ENCODE measurements at places on chromosomes 2 and 18.

- no peaks in the 10 kb centered on the region for H3K27me3 ChIP-seq
- no peak for DNase-seq
- peak overlapping the region; percentile 82 for H3K27ac ChIP-seq
- H3K4me3 ChIP-seq, result no peak overlapping the region
- H3K4me1 ChIP-seq, result peaks cover 72% of the 10 kb centered on the region
- no peaks in the 10 kb centered on the region for H3K36me3 ChIP-seq
Observed at GRCh38 chr2:144503242-144503641, 16.7 kb downstream of the ZEB2 start.

DNA sequence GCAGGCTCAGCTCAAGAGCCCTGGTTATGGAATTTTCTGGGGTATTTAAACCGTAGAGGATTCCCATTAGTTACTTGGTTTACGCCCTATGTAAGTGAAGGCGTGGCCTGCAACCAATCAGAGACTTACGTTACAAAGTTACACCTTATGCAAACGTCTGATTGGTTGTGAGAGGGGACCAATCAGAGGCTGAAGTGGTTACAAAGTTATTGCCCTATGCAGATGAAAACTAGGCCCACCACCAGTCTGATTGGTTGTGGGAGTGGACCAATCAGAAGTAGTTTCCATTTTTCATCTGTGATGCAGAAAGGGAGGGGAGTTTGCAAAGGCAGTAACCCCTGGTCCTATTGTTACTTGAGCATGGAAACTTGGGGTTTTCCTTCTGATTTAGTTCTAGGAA, 49.1 kb downstream of the DLGAP1 start:
- H3K36me3 ChIP-seq, result no peaks in the 10 kb centered on the region
- no peak overlapping the region for H3K27ac ChIP-seq
- H3K4me1 ChIP-seq, result no peaks in the 10 kb centered on the region
- no peak overlapping the region for H3K4me3 ChIP-seq
- no peak for DNase-seq

DNA sequence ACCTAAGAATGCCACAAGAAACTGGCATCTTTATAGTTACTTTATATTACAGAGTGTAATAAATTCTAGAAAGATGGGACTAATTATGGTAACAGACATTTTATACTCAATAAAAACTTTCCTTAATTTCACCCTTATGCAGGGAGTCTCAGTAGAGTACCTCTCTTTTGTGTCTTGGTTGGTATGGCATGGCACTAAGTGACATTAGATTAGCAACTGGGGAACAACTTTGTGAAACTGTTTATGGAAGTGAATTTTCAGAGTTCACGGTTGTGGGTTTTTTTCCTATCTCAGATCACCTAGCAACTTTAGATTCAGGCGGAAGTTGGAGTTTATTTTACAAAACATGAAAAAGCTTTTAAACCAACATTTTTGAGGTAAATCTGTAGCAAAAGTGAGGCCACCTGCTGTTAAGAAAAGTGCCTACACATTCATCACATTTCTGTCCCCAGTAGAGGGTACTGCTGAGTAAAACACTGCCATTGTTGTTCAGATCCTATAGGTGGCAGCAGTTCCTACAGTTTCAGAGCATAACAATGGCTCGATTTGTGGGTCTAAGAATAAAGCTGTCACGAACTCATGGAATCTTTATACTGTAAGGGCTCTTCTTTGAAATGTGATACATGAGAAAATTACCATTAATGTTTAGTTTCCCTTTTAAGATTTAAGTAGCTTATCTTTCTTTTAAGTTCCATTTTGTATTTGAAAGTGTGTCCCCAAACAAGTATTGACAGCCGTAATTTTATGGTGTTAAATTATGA, 117.6 kb downstream of the CAMKMT start:
- H3K4me1 ChIP-seq, result no peaks in the 10 kb centered on the region
- no peaks in the 10 kb centered on the region for H3K27me3 ChIP-seq
- no peak overlapping the region for H3K27ac ChIP-seq
- no peaks in the 10 kb centered on the region for H3K36me3 ChIP-seq
- peak; percentile 83 for DNase-seq

DNA sequence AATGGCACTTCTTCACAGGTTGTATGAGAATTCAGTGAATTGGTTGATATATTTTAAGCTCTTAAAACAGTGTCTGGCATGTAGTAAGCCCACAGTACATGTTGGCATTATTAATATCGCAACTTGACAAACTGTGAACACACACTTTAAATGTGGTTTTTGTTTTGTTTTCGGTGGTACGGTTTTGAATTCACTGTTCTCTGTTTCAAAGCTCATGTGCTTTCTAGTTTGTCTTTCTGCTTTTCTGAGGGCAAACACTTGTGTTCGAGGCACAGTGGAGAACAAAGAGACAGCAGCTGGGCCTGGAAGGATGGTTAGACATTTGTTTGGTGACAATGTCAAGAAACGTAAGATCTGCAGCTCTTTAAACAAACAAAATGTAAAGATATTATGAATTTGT, 276.5 kb upstream of the MC4R start:
- H3K4me1 ChIP-seq, result no peaks in the 10 kb centered on the region
- no peak overlapping the region for H3K4me3 ChIP-seq
- no peak for DNase-seq
- H3K27me3 ChIP-seq, result no peaks in the 10 kb centered on the region
- H3K36me3 ChIP-seq, result no peaks in the 10 kb centered on the region

- no peak overlapping the region for H3K27ac ChIP-seq
- no peaks in the 10 kb centered on the region for H3K4me1 ChIP-seq
Observed at GRCh38 chr2:140348826-140349225, 1568.6 kb upstream of the NXPH2 start.

GRCh38 chr2:177188482-177189469, 23.8 kb upstream of the HNRNPA3 start:
- no peak overlapping the region for H3K4me3 ChIP-seq
- no peaks in the 10 kb centered on the region for H3K27me3 ChIP-seq
- DNase-seq, result no peak
- H3K27ac ChIP-seq, result peak overlapping the region; percentile 24

DNA sequence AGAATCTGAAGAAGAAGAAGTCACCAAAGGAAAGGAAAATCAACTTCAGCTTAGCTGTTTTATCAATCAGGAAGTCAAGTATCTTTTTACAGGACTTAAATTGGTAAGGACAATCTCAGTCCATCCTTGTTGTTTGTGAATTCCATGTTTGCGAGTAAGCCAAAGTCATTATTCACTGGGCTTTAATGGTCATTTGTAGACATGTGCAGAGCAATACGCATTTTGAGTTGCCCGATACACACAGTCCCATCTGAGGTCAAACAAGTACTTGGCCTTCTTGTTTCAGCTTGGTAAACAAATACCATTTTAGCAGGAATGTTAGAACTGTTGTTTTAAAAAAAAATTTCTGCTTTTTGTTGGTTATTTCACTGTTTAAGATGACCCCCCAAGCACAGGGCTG, 40.9 kb downstream of the USP14 start:
- H3K4me1 ChIP-seq, result peaks cover 7% of the 10 kb centered on the region
- H3K27ac ChIP-seq, result no peak overlapping the region
- peaks cover 50% of the 10 kb centered on the region for H3K36me3 ChIP-seq
- no peaks in the 10 kb centered on the region for H3K27me3 ChIP-seq
- DNase-seq, result no peak

DNA sequence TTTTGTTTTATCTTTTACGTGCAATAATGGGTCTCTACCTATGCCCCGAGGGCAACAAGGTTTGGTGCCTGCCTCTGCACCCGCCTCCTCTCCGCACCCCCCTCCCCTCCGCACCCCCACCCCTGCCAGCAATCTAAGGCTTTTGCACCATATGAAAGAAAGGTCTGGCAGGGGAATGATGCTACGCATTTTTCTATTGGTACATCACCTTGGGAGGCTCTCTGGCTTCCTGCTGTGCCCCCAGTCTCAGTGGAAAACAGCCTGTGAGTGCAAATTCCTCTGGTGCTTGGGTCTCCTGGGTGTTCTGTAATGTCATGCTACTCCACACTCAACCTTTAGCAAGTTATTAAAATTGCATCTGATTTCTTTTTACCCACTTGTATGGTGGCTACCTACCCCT, 161.3 kb upstream of the SMAD7 start:
- peaks cover 16% of the 10 kb centered on the region for H3K4me1 ChIP-seq
- DNase-seq, result no peak
- no peak overlapping the region for H3K27ac ChIP-seq
- no peak overlapping the region for H3K4me3 ChIP-seq

DNA sequence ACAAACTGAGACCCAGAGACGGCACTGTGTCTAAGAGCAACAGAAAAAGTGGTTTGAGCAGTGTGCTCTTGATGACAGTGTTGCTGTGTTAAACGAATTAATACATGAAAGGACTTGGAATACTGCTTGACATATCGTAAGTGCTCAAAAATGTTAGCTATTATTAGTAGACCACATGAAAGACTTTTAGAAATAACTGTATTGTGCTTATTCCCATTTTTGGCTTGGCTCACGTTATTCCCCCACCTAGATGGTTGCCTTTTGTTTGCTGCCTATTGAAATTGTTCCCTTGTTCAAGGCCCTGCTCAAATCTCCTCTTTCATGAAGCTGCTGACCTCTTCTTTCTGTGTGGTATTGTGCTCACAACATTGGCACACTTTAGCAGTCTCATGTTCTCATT, 27.8 kb upstream of the C2orf74 start:
- H3K36me3 ChIP-seq, result no peaks in the 10 kb centered on the region
- no peak overlapping the region for H3K4me3 ChIP-seq
- no peak overlapping the region for H3K27ac ChIP-seq
- H3K4me1 ChIP-seq, result no peaks in the 10 kb centered on the region

GRCh38 chr2:167192833-167193232, 304.6 kb downstream of the XIRP2 start:
- no peaks in the 10 kb centered on the region for H3K36me3 ChIP-seq
- H3K27ac ChIP-seq, result no peak overlapping the region
- H3K27me3 ChIP-seq, result no peaks in the 10 kb centered on the region
- H3K4me3 ChIP-seq, result no peak overlapping the region
- peaks cover 20% of the 10 kb centered on the region for H3K4me1 ChIP-seq

DNA sequence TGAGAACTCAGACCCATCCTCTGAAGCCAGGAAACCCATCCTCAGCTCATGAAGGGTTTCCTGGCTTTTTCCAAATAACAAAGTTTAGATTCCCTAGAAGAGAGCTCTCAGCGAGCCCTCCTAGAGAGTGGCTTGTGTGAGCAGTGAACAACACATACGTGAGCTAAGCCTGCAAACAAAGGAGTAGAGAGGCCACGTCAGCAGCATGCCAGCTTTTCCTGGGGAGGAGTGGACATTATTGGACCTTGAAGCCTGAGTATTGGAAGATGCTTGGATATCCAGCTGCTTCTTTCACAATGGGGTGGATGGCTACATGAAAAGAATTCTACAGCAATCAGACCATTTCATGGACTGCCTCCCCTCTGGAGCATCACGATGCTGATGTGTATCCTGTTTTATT, 21.1 kb downstream of the KIF5C start:
- DNase-seq, result no peak
- H3K36me3 ChIP-seq, result no peaks in the 10 kb centered on the region
- H3K27ac ChIP-seq, result no peak overlapping the region
- H3K4me3 ChIP-seq, result no peak overlapping the region
- no peaks in the 10 kb centered on the region for H3K27me3 ChIP-seq

GRCh38 chr2:2890901-2891300, 486.7 kb downstream of the EIPR1 start:
- no peaks in the 10 kb centered on the region for H3K36me3 ChIP-seq
- DNase-seq, result no peak
- no peaks in the 10 kb centered on the region for H3K4me1 ChIP-seq
- H3K27me3 ChIP-seq, result no peaks in the 10 kb centered on the region
- H3K27ac ChIP-seq, result no peak overlapping the region

DNA sequence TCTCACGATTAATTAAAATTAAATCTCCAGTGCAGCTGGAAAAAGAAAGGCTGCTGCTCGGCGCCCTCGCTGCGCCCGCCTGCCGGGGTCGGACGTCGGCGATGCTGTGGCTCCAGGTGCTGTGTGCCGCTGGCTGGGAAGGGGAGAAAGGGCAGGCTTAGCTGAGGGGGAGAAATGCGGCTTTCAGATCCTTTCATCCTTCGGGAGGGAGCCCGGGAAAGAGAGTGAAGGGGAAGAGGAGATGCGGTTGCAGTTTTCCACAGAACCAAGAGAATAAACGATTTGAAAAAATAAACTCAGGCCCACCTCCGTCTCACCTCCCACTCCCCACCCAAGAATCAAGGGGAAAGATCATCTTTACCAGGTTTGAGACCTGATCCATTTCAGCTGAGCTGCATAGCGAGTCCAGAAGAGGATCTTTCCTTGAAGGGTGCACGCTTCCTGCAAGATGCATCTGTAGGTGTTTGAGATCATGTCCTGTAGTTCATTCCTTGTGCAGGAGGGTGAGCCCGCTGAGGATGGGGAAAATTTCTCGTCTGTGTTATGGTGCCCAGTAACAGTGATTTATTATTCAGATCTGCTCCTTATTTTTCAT, 495 bp downstream of the TMEM169 start:
- H3K27ac ChIP-seq, result no peak overlapping the region
- H3K36me3 ChIP-seq, result no peaks in the 10 kb centered on the region
- peaks cover 8% of the 10 kb centered on the region for H3K4me1 ChIP-seq
- DNase-seq, result peak; percentile 27

GRCh38 chr2:96665083-96665569, 22.6 kb downstream of the FER1L5 start:
- H3K36me3 ChIP-seq, result no peaks in the 10 kb centered on the region
- no peak overlapping the region for H3K4me3 ChIP-seq
- H3K27me3 ChIP-seq, result no peaks in the 10 kb centered on the region
- peak overlapping the region; percentile 96 for H3K27ac ChIP-seq
- H3K4me1 ChIP-seq, result peaks cover 9% of the 10 kb centered on the region

DNA sequence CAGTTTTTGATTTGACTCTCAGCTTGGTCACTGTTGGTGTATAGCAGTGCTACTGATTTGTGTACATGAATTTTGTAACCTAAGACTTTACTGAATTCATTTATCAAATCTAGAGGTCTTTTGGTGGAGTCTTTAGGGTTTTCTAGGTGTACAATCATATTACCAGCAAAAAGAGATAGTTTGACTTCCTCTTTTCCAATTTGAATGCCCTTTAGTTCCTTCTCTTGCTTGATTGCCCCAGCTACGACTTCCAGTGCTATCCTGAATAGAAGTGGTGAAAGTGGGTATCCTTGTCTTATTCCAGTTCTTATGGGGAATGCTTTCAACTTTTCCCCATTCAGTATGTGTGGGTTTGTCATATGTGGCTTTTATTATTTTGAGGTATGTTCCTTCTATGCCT, 312.9 kb upstream of the REV1 start:
- no peak overlapping the region for H3K4me3 ChIP-seq
- H3K27ac ChIP-seq, result no peak overlapping the region

- no peak for DNase-seq
- no peak overlapping the region for H3K27ac ChIP-seq
- H3K4me3 ChIP-seq, result no peak overlapping the region
- peaks cover 40% of the 10 kb centered on the region for H3K4me1 ChIP-seq
Observed at GRCh38 chr2:8858264-8858663, 20.9 kb upstream of the KIDINS220 start.

- peaks cover 13% of the 10 kb centered on the region for H3K4me1 ChIP-seq
- no peak for DNase-seq
- no peaks in the 10 kb centered on the region for H3K27me3 ChIP-seq
- H3K36me3 ChIP-seq, result no peaks in the 10 kb centered on the region
- peak overlapping the region; percentile 60 for H3K4me3 ChIP-seq
- peak overlapping the region; percentile 99 for H3K27ac ChIP-seq
Observed at GRCh38 chr2:17752246-17752645, 1.4 kb downstream of the SMC6 start.

DNA sequence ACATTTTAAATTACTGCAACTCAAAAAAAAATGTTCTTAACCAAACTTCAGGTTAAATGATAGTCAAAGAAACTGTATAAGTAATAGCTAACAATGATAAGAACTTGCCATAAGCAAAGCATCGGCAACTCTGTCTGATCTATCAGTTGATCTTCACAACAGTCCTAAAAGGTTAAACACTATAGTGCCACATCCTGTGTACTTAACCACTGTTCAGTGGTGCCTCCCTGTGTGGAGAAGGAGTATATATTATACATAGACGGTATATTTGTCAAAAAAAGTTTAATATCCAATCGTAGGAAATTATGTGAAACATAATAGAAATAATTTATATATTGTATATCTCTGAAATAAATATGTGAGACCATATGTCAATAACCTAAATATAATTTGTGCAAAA, 13.0 kb downstream of the DTNA start:
- no peak overlapping the region for H3K27ac ChIP-seq
- DNase-seq, result no peak
- H3K4me3 ChIP-seq, result no peak overlapping the region
